ENCODE measurements at places on chromosomes 3 and 15.

DNA sequence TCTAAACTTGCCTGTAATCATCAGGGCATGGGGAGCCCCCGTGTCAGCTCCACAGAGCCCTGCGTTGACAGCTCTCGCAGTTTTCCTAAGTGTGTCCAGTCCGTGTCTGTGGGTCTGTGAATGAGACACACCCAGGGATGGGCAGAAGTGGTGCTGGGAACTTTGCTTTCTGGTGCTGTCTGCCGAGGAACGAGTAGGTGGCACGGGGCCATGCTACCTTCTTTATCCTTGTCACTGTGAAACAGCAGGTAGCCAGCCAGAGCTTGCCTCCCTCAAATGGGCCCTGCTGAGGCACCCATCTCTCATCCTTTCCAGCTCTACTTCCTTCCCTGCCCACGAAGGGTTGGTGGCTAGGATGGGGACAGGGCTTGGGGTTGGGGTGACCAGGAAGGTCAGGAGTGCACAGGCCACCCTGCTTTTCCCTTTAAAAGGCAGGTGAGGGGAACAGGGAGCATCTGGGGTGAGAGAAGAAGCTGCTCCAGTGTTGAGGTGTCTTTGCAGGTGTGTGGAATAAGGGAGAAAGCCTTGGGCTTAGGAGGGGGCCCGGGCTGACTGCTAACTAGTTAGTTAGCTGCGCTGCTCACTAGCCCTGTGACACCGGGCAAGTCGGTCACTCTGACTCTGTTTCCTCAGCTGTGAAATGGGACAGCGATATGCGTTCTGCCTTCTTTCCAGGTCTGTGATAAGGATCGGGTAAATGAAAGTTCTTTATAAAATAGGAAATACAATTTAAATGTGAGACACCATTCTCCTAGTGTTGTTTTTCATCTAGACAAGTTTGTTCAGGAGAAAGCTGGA lies 27.9 kb downstream of the PDIA5 start:
- no peaks in the 10 kb centered on the region for H3K27me3 ChIP-seq
- DNase-seq = no peak
- H3K4me1 ChIP-seq = peaks cover 21% of the 10 kb centered on the region
- H3K36me3 ChIP-seq = no peaks in the 10 kb centered on the region
- no peak overlapping the region for H3K27ac ChIP-seq

- no peak for DNase-seq
- H3K36me3 ChIP-seq = no peaks in the 10 kb centered on the region
- H3K4me1 ChIP-seq = no peaks in the 10 kb centered on the region
- no peak overlapping the region for H3K4me3 ChIP-seq
- H3K27ac ChIP-seq = no peak overlapping the region
Observed at GRCh38 chr3:184549796-184550577, 11.6 kb upstream of the EPHB3 start.

DNA sequence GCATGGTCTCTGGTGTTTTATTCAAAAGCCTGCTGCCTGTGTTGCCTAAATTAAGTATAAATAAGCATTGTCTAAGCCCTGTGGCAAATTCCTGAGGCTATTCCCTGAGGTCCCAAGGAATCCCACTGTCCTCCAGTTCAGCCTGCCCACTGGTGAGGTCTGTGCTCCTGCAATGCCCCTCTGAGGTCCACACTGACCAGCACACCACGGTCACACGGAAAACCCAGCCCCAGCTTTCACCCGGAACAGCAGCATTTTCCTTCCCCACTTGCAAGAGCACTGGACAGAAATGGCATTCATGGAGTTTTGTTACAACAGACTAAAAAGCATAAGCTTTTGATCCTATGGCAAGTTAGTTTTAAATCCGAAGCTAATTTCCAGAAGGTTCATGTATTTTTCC lies 234.0 kb downstream of the KLF13 start:
- no peaks in the 10 kb centered on the region for H3K36me3 ChIP-seq
- no peak overlapping the region for H3K27ac ChIP-seq
- no peaks in the 10 kb centered on the region for H3K4me1 ChIP-seq
- no peaks in the 10 kb centered on the region for H3K27me3 ChIP-seq
- DNase-seq = no peak

- no peak overlapping the region for H3K4me3 ChIP-seq
- peaks cover 74% of the 10 kb centered on the region for H3K36me3 ChIP-seq
- H3K4me1 ChIP-seq = peaks cover 23% of the 10 kb centered on the region
- H3K27me3 ChIP-seq = no peaks in the 10 kb centered on the region
Observed at GRCh38 chr3:14132689-14133088, 7.8 kb downstream of the TMEM43 start.

GRCh38 chr3:15778332-15778858 lies 19.4 kb downstream of the ANKRD28 start:
- H3K27ac ChIP-seq = no peak overlapping the region
- no peaks in the 10 kb centered on the region for H3K36me3 ChIP-seq
- peaks cover 9% of the 10 kb centered on the region for H3K4me1 ChIP-seq
- no peak for DNase-seq

Measured in thoracic aorta (tissue), 2 donors.